Lower lobe of right lung (tissue), 2 donors: ENCODE measurements at places on chromosomes 1 and 21. TPM values are rescaled to one million over a fixed set of nuclear protein-coding genes. Genes with fewer than 3 reads are reported as not detected.

- DNase-seq, result no peak
These were observed 89.5 kb downstream of the SCMH1 start for GRCh38 chr1:41152622-41153044.

DNA sequence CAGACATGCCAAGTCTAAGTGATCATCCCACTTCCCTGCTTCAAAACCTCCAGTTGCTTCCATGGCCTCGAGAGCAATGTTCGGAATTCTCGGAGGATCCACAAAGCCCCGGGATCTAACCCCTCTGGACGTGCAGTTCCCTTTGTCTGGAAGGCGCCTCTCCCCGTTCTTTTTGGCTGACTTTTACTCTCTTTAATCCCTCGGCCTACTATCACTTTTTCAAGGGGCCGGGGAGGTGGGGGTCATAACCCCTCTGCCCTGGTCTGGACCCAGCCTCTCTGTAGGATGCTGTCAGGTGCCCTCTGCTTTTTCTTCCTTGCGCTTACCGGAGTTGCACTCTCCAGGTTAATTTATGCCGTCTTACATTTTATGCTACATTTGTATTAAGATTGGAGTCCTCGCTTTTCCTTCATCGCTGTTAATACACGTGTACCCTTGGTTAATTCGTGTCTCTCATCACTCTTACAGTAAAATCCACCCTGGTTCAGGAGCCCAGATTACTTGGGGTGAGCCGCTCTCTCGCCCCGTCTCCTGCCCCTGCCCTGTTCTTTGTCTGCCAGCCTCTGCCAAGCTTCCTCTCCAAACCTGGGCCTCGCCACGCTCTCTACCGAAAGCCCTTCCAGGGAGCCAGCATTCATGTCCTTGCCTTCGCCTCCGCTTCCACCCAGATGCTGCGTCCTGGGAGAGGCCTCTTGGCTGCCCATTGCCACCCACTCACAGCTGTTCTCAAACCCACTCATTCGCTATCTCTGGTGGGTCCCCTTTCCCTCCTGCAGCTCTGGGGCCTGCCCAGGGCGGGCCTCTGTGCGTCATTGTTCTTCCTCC, 448.6 kb downstream of the CAMTA1 start:
- no peak for DNase-seq

GRCh38 chr1:190168116-190168892, 309.4 kb downstream of the BRINP3 start:
- DNase-seq, result no peak

DNA sequence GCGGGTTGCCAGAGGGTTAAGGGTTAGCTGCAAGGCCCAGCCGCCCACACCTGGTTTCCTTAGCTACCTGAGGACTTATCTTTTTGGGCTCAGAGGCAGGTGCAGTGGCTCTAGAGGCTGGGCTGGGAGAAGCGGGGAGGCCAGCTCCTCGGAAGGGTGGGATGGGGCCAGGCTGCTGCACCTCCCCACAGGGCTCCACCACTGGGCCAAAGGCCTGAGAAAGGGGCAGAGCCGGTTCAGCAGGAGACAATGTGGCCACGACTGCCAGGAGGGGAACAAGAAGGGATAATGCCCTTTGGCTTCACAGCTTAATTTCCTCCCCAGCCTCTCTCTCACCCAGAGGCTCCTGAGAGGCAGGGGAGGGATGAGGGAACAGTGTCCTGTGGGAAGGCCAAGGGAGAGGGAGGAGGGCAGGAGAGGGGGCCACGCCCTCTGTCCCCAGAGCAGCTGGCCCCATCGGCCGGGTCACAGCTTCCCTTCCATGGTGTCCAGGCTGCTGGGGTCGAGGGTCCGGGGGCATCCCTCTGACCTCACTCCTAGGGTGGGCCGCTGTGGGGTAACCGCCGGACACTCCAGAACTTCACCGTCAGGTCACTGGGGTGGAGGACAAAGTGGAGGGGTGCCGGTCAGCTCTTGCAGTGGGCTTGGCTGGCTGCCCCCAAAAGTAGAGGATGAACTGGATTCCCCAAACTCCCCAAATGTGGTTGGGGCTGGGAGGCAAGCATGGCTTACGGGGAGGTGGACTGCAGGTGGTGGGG, 50.4 kb downstream of the KIF21B start:
- DNase-seq, result no peak

DNA sequence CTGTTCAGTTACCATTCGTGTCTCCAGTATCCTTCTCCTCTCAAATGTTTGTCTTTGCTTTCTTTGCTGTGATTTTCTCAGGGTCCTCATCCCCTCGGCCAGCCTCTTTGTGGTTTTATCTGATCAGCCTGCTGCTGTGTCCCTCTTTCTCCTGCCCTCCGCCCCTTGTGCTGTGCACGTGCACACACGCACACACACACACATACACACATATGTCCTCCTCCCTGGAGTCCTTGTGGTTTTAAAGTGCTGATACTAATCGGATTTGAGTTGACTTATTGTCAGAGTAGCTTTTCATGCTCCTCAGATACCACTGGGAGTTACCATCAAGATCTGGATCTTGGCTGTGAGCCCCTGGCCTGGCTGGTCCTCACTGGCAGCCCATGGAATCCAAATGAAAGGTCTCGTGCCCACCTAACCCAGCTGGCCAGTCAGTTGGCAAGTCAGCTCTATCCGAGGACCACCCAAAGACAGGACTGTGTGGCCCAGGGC, 34.1 kb downstream of the QSOX1 start:
- DNase-seq, result no peak

DNA sequence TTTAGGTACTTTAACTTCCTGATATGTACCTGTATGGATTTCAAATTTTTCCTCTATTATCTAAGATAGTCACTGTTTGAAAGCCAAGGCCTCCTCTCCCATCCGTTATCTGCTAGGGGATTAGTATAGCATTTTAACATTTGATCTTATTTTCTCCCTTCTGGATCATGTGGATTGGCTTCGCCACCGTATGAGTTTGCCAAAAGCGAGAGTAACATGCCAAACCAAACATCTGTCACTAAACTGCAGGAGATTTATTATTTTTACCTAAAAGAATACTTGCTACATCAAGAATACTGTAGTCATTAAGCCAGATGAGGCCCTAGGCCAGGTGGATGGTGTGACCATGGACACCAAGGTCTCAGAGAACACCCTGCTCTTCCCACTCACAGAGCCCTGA, 28.5 kb upstream of the EEIG2 start:
- DNase-seq, result no peak

DNA sequence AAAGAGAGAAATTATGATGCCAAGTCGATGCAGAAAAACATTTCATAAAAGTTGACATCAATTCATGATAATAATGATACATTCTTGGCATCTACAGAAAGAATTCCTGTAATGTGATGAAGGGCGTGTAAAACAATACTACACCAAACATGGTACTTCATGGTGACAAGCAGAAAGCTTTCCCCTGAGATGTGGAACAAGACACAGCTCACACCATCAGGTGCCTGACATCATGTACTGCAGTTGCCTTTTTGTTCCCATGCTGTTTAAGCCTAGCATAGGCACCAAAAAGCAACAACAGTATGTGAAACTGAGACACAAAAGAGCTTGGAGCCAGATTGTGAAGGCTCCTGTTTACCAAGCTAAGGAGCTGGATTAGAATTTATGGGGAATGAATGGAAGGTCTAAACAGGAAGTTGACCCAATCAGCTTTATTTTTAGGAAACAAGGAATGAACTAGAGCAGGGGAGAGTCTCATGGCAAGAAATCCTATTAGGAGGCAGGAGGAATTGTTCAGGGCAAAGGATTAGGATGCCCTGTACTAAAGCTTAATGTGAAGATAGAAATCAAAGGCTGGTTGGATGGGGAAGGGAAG, 67.2 kb downstream of the SYDE2 start:
- DNase-seq, result no peak

DNA sequence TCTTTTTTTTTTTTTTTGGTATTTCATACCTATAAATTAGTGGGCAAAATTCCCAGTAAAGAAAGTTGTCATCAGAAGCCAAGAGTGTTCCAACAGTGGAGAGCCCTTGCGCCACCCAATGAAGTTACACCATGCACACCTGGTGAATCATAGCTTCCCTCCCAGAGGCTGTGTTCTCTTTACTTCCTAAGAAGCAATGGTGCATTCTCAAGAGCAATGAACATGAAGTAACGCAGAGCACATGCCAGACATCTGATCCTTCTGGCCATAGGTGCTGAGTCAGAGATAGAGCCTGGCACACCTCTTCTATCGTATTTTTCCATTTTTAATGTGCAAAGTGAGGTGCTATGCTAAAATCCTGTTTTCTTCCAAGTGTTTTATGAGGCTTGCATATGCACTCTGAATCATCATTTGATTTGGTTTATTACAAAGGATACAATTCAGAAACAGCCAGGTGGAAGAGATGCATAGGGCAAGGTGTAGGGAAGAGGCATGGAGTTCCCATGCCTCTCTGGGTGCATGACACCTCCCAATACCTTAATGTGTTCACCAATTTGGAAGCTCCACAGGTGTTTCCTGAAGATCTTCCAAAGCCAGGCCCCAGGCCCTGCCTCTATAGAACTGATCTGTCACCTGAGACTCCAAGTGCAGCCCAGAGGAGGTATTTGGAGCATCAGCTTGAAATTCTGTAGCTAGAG, 408.0 kb downstream of the SIPA1L2 start:
- no peak for DNase-seq

DNA sequence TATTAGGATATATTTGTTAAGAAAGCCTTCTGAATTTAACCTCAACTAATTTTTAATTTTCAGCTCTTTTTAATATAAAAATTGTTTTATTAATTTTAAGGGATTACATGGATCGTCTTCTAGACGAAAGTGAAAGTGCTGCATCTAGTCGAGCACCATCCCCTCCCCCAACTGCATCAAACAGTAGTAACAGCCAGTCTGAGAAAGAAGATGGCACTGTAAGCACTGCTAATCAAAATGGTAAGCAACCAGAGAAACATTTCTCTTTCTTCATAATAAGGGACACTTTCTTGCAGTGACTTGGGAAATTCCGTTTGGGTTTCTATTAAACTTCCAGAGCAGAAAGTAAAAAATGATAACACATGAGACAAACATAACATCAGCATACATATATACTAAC, 56.9 kb downstream of the MIER1 start:
- DNase-seq, result no peak

DNA sequence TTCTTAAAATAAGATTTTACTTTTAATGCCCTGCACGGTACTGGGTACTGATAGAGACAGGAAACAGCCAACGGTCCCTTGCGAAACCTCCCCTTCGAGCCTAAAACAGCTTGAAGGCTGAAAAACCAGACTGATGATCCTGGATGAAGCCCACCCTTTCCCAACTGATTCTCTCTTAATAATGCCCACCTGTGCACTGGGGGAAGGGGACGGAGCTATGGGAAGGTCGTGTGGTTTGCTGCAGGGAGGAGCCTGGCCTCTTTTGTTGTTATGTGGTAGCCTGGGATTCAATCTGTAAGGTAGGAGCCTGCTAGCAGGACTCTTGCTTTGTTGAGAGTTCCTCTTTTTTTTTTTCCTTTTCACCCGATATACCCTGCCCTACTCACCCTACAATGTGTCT, 25.6 kb downstream of the SAMSN1 start:
- peak; percentile 59 for DNase-seq

DNA sequence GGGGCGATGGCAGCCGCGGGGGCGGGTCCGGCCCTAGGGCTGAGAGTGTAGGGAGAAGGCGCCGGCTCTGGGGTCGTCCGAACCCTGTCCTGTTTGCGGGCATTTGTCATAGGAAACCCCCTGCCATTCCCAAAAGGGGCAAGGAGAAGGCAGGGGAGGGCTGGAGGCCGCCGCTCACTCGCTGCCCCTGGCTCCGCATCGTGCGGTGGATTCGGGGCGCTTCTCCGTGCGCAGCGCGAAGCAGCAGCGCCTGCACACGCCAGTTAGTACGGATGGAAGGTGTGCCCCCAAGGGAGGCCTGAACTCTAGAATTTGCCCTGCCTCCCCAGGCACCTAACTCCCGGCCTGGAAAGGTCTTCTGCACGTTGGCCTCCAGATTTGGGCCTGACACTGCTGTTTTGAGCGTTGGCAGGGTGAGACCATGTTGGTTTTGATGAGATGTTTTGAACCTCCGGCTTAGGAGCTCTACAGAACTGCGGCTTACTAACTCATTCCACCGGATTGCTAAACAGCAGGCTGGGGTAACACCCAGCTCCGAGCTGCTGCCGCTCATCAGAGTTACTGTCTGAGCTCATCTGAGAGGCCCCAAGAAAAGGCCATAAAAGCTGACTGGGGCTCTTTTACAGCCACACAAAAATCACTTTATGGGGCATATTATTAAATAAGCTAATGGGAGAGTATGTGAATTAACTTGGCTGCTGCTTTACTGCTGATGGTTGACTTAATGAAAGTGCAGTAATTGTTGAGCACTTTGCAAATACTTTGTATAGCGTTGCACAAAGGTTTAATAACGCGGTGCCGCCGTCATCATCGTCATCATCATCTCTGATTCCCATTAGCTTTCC, 987 bp downstream of the GPR137B start:
- DNase-seq, result no peak

GRCh38 chr1:10659218-10659617, 137.2 kb downstream of the CASZ1 start:
- DNase-seq, result no peak

DNA sequence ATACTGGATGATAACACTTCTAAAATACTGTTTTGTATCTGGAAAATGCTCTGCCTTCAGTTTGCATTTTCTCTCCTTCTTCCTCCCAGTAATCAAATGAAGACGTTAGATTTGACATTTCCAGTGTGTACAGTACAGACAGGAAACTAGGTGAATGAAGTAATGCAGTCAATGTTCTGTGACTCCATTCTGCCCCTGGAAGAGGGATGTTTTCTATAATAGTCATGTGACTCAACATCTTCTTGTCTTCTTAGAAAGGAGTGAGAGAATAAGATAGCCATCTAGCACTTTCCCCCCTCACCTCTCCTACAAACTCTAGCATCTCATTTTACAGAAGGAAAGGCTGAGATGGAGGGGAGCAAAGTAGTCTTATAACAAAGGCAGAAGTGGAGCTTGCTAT, 77.6 kb downstream of the DDR2 start:
- DNase-seq, result no peak

GRCh38 chr1:170765712-170766330, 101.9 kb downstream of the PRRX1 start:
- DNase-seq, result no peak

DNA sequence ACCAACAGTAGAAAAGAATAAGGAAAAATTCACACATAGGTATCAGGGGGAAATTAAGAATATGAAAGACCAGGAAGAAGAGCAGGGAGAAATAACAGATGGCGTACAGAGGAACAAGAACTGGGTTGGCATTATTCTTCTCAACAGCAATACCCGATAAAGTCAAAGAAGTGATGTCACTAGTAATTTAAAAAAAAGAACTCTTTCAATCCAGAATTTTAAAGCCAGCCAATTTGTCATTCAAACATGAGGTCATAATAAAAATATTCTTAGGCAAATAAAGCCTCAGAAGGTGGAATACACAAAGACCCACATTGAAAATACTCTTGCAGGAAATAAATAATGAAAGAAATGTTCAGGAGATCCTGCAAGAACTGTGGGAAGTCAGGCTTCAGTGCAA, 8.8 kb downstream of the NCMAP start:
- no peak for DNase-seq

- DNase-seq, result no peak
These were observed 21.2 kb downstream of the LRRN2 start for GRCh38 chr1:204664384-204664651.

GRCh38 chr21:39073717-39074116, 109.5 kb downstream of the PSMG1 start:
- DNase-seq, result no peak

The PTGS2 gene
- 15.5 TPM for total RNA-seq

The ZNF687 gene
- 23.7 TPM for total RNA-seq

The PDPN gene
- 33.3 TPM for total RNA-seq

The TMEM82 gene
- total RNA-seq, result not detected

The BARHL2 gene
- total RNA-seq, result not detected

The OR2T11 gene
- not detected for total RNA-seq

The RIPPLY3 gene
- 0.44 TPM for total RNA-seq
